SK-N-SH treated with all-trans-retinoic acid at 6 μM for 48 hours (cell line): ENCODE measurements at places on chromosomes 3 and 15.

GRCh38 chr3:115554487-115554807 is 68.9 kb upstream of the GAP43 start:
- no peak for ATAC-seq

DNA sequence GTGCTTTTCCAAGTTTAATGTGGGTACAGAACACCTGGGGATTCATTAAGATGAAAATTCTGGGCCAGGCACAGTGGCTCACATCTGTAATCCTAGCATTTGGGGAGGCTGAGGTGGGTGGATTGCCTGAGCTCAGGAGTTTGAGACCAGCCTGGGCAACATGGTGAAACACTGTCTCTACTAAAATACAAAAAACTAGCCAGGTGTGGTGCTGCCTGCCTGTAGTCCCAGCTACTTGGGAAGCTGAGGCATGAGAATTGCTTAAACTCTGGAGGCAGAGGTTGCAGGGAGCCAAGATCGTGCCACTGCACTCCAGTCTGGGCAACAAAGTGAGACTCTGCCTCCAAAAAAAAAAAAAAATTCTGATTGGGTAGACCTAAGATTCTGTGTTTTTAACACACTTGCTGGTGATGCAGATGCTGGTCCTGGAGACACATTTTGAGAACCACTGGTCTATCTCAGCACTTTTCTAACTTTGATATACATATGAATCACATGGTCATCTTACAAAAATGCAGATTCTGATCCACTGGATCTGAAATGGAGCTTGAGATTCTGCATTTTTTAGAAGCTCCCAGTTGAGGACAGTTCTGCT is 223.8 kb upstream of the SATB1 start:
- no peak for ATAC-seq

DNA sequence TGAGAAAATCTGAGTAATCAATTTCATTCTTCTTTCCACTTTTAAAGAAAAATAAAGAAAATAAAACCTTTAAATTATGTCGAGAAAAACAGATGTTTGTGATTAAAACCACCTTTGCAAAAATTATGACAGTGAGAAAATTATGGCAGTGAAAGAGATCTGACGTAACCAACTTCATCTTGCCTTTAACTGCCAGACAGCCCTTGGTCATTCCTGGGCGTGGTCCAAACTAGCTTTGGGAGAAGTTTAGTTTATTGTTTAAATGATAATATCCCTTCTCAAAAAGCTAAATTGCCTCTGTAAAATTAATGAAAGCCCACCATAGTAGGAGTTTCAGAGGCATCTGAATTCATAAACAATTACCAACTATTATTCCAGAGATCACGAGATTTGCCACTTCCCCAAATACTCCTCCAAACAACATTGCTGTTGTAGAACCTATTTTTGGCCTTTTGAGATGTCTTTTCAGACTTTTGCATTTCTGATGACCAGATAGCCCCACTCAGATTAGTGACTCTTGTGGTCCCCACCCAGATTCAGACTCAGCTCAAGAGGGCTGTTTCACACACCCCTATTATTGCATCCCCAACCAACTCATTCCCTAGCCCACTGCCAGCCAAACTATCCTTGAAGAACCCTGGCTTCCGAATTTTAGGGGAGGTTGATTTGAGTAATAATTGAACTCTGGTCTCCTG is 664.4 kb upstream of the CBLB start:
- ATAC-seq, result no peak

- no peak for ATAC-seq
These were observed 228.3 kb downstream of the MFSD1 start for GRCh38 chr3:159030138-159030670.

- no peak for ATAC-seq
These were observed 38.3 kb downstream of the ANO10 start for GRCh38 chr3:43583481-43583880.

DNA sequence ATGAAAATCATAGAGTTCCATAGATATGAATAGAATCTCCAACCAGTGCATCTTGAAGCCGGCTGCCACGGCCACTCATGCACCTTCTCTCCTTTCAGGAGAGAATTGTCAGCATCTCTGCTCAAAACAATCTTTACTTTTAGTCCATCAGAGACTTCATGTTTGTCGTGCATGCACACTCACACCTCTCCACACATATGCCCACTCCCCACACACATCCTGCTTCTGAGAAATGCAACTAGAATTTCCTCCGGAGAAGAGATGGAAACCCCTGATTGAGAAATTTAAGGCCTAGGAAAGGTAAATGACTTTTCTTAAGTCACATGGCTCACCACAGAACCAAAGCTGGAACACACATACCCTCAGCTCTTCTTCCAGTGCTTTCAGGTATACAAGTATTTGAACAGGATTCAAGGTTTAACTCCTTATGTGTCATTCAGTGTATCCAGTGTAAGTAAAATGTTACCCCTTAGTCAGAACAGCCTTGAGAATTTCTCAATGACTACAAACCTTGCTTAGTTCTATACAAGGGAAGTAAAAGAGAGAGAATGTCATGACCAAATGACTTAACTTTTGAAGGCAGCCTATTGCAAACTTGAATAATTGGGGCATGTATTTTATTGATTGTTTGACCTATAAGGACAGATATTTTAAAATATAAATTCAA is 69.1 kb upstream of the TSEN2 start:
- no peak for ATAC-seq

GRCh38 chr3:169818316-169818715 is 5.6 kb upstream of the LRRC34 start:
- peak; percentile 77 for ATAC-seq

DNA sequence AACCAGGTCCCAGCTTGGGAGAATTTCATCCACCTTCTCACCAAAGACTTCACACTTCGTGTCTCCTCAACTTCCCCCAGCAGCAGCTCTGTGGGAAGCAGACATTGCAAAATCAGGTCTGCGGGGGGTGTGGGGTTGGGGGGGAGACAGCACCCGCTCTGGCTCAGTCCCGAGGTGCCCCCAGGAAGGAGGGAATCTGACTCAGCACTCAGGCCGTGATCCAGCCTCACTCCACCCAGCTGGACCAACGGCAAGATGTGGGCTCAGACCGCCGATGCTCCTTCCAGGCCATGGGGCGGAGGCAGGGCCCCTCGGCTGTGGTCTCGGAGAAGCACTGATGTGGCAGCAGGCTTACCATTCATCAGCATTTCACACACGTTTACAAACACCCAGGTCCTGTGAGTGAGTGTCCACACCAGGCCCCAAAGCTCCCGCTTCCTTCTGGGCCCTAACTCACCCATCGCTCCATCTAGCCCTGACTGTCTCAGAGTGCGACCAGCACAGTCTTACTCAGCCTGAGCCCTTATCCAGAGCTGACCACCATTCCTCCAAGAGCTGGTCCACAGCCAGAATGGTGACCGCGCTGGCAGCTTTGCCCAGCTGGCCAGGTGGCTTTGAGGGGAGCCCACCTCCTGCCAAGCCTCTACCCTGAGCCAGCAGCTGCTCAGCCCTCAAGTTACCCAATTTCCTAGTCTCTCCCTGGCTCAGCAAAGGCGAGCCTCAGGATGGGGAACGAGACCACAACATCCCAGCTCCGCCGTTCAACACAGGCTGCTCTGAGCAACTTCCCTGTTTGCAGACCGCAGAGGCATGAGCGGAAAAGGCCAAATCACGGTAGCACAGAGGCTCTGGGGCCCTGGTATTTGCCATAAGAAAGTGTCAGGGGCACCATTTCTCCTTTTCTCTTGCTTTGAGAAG is 3.3 kb downstream of the STAB1 start:
- no peak for ATAC-seq

GRCh38 chr3:37471425-37471824 is 297.0 kb upstream of the LRRFIP2 start:
- ATAC-seq, result no peak

DNA sequence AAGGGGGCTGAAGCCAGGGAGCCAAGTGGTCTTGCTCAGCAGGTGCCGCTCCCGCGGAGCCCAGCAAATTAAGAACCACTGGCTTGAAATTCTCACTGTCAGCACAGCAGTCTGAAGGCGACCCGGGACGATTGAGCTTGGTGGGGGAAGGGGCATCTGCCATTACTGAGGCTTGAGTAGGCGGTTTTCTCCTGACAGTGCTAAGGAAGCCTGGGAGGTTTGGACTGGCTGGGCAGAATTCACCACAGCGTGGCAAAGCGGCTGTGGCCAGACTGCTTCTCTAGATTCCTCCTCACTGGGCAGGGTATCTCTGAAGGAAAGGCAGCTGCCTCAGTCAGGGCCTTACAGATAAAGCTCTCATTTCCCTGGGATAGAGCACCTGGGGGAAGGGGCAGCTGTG is 57.0 kb upstream of the GPR149 start:
- no peak for ATAC-seq

- ATAC-seq, result peak; percentile 52; the same call in 2 of the 3 replicates
These were observed 30.3 kb upstream of the HHATL start for GRCh38 chr3:42732829-42733459.

- ATAC-seq, result peak; percentile 72
These were observed 47.0 kb upstream of the PPIB start for GRCh38 chr15:64209680-64210334.

DNA sequence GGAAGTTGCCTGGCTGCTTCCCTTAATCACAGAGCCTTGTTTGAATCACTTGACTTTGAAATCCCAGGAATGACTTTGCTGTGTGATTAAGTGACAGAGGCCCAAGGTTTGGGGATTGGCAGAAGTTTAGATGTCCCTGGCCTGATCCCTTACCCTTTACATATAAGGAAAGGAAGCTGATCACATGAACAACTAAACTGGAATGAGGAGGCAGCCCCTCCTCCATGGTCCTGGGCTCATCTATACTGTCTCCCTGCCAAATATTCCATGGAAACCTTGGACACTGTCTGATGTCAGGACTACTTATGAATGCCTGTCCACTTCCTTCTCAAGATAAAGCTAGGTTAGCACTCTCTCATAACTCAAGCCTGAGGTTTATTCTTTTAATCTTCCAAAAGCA is 181.3 kb upstream of the CTDSPL start:
- ATAC-seq, result no peak

GRCh38 chr15:37819191-37819590 is 115.2 kb upstream of the TMCO5A start:
- peak; percentile 83 for ATAC-seq

GRCh38 chr15:41501191-41501917 is 7.7 kb downstream of the ITPKA start:
- peak; percentile 64 for ATAC-seq

GRCh38 chr3:50274371-50275104 is 4.3 kb upstream of the LSMEM2 start:
- ATAC-seq, result peak; percentile 64

GRCh38 chr15:80404761-80405553 is 775 bp downstream of the ARNT2 start:
- ATAC-seq, result peak; percentile 69

- ATAC-seq, result no peak
These were observed 6.7 kb upstream of the DNAJA4 start for GRCh38 chr15:78257681-78258080.

DNA sequence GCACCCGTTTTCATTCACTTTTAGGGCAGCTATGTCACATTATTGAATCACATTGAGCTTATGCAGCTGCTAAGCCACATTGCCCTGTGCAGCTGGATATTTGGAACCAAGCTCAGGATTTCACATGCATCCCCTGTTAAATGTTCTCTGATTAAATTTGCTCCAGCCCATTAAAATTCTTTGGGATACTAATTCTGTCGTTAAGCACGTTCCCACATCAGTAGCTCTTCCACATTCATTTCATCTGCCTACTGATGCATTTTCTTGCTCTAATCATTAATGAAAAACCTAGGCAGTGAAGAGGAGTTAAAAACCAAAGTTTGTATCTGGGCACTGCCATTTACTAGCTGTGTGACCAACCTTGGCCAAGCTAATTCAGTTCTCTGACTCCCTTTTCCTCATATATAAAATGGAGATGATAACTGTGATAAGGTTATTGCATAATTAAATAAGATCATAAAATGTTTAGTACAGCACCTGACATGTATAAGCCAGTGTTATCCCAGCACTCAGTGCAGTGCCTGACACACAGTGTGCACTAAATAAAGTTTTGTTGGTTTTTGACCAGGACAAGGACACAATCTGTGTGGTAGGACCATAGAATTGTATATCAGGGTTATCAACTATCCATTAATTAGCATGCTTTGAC is 222.2 kb upstream of the ATP11B start:
- no peak for ATAC-seq

DNA sequence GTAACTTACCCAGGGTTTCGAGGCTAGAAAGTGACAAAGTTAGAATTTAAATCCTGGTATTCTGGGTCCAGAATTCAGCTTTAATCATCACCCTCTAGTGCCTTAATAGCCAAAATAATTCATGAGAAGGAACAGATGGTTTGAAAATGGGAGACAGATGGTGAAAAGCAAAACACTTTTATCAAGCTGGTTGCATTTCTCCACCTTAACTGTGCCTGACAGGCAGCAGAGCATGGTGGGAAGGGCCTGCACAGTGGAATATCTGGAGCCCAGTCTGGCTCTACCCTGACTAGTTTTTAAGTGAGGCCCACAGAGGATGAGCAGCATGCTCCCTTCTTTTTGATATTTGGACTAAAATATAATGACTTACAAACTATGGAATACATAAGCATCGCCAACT is 35.6 kb upstream of the RASGRP1 start:
- ATAC-seq, result no peak

DNA sequence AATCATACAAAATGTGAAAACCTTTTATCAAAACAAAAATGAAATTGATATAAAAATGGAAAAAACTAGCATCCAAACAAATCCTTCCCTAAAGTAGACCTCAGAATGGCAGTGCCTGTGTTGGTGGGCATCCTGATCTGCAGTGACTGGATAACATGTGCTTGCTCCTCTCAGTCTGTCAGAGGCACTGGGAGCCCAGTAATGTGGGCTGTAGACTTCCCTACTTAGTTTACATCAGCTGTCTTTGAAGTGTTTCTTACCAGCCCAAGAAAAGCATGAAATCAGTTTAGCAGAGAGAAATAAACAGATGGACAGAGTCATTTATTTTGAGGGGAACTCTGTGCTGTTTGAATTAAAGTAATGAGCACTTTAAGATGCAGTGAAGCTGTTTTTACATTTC is 37.8 kb upstream of the RORA start:
- no peak for ATAC-seq

GRCh38 chr3:147589016-147589415 is 179.9 kb downstream of the ZIC1 start:
- no peak for ATAC-seq

GRCh38 chr15:100862162-100862561 is 17.5 kb upstream of the ALDH1A3 start:
- ATAC-seq, result no peak

DNA sequence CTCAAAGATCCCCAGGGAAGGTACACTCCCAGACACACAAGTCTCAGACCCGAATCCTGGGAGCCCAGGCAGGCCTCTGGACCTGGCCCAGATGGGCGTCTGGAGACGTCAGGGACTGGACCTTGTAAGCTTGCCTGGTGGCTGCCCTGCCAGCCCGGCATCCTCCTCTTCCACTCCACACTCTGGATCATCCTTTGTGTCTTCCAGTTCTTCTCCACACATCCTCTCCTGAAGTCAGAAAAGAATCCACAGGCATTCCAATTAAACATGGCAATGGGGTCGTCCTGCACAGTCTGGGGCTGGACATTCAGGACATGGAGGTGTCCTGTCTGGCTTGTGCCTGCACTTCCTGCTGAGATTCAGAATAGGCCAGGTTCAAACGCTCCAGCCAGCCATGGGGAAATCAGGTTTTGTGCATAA is 208.8 kb upstream of the IGF1R start:
- no peak for ATAC-seq
